ENCODE measurements at places on chromosomes 11 and 22.

- no peak for DNase-seq
Measured at GRCh38 chr22:43922123-43922522, 1.5 kb upstream of the PNPLA3 start.

DNA sequence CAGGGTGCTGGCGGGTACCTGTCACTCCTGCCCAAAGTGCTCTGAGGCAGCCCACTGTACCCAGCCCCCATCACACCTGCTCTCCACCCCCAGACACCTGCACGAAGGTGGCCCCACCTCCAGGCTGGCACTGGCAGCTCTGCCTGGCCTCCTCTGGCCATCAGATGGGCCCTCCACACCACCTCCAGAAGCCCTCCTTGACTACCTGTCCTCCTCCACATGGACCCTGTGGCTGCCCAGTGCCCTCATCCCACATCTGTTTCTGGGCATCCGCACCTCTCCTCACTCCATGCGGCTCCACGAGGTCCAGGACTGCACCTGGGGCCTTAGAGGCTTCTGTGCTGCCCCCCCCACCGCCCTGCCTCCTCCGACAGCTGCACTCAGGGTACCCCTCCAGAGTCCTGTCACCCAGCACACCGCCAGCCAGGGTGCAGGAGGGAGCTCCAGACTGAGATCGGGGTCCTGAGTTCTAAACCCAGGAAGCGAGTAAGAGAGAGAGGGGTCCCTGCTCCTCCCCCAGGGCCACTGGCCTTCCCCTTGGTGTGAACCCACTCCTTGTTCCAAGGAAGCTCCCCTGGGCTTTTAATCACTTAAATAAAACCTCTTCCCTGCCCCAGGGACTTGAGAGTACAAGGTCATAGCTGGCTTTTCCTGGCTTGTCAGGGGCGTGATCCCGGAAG is 1.7 kb downstream of the CTSD start:
- DNase-seq = no peak

- DNase-seq = no peak
Measured at GRCh38 chr11:129370715-129371114, 4.9 kb upstream of the BARX2 start.

- no peak for DNase-seq
Measured at GRCh38 chr11:59773083-59773440, 17.9 kb downstream of the STX3 start.

DNA sequence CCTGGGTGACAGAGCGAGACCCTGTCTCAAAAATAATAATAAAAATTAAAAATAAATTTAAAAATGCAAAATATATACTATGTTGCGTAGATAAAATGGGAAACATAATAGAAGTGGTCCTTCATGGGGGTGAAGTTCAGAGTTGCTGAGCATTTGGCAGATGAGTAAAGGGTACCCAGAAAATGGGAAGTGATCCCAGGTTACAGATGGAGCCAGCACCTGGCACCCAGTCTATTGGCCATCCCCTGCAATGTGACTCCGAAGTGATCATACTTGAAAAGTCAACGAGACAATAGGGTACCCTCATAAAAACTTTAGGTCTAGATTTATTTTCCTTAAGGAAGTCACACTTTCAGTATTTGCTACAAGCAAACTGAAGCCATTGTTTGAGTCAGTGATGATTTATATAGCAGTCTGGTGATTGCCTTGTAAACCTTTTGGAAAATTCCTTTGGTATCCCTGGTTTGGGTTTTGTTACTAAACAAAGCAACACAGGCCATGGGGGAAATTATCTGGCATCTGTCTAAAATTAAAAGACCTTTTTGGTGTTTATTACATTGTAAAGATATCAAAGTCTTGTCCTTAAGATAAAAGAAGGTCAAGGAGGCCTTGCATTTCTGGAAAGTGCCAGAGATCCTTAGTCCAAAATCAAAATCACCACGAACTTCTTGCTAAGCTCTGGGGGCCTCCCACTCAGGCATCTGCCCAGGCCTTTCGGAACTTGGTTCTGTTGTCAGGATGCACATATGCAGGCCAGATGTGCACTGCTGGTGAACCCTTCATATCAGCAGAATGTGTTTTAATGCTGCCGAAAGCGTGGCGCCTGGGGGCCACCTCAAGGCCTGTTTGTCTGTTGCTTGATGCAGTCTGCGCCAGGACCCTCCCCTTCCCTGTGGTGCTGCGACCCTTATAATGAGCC is 4.3 kb downstream of the SMARCB1 start:
- no peak for DNase-seq

GRCh38 chr11:47331454-47332302 is 20.8 kb downstream of the MYBPC3 start:
- DNase-seq = no peak

DNA sequence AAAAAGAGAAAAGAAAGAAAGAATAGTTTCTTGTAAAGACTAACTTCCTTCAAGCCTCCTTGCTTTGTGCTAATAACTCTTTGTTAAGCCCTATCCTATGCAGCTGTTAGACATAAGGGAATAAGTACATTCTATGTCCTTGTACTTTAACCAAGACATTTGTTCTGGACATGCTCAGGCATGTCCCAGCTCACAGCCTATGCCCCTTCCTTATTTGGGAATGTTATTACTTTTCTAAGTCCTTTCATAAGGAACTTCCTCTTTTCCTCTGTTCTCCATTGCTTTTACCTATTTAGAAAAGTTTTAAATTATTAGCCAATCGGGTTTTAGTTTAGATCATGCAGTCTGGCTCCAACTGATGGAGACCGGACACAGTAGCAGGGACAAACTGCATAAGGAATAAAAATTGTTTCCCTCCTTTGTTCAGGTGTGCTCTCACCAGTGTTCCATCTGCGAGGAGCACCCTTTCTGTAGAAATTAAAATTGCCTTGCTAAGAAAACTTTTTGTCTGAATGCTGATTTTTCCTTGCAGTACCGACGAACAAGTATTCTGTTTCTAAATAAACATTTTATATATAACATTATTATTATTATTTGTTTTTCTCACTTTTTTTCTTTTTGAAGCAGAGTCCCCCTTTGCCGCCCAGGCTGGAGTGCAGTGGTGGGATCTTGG is 21.6 kb upstream of the SPINDOC start:
- DNase-seq = no peak

GRCh38 chr11:113316256-113316655 is 1.9 kb downstream of the TTC12 start:
- no peak for DNase-seq

- peak; percentile 66 for DNase-seq
Measured at GRCh38 chr11:78045851-78046485, 17.7 kb upstream of the THRSP start.

DNA sequence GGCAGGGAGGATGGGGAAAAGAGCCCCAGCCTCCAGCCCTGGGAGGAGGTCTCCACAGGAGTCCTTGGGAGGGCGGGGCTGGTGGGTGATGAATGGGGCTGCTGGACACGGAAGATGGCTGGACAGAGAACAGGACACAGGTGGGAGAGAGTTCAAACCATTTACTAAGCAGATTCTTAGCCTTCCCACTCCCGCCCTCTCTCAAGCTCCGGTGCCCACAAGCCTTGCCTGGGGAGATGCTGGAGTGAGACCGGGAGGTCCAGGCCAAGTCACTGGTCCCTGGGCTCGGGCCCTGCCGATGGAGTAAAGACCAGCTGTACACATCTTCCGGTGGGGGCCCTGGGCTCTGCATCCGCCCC is 1.4 kb downstream of the CLDN5 start:
- no peak for DNase-seq

DNA sequence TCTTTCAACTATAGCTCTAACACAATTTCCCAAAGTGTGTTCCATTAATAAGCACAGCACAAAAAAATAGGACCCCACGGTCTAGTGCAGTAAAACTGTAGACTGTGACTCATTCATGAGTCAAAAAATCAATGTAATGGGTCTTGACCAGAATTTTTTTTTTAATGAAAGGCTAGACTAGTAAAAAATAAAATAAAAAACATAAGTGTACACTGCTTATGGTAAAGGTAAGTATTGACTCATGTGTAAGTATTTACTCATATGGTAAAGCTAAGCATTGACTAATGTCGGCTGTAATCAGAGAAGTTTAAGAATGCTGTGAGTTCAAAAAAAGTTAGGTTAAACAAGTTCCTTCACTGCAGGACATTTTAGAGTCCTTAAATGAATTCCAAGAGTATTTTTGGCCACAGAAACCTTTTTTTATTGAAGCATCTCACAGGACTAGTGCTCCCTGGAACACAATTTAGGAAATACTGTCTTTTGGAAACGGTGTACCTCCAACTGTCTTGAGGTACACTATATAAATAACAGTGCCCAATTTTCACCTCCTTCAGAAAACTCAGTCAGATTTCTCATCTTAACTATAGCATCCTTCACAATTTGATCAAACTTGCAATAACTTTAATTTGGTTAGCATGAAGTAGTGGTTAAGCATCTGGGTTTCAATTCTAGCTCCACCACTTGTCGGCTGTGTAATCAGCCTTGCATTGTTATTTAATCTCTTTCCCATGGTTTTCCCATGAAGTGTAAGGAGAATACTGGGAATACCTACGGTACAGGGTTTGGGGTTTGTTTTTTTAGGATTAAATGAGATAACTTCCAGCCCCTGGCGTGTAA is 2.1 kb downstream of the CCDC73 start:
- DNase-seq = no peak

- no peak for DNase-seq
Measured at GRCh38 chr22:36457688-36458450, 23.6 kb downstream of the TXN2 start.

- no peak for DNase-seq
Measured at GRCh38 chr11:93039531-93040240, 70.2 kb downstream of the MTNR1B start.

DNA sequence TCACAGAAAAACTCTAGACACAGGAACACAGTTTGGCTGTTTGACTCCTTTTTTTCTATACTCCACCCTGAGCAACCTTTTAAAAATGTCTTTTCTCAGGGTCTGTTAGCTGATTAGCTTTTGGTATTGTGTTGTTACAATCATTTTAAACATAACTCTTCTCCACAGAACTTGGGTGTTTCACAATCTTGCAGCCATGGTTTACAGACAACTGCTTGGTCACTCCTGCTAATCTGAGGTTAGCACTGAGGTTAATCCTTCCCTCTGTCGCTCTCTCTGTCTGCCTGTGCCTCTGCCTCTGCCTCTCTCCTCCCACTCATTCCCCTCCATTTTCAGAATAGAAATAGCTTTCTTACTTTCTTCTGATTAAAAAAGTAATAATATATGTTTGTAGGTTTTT is 62.4 kb upstream of the ZBED5 start:
- DNase-seq = no peak

- DNase-seq = no peak
Measured at GRCh38 chr22:27011717-27012116, 354.3 kb downstream of the MIAT start.

DNA sequence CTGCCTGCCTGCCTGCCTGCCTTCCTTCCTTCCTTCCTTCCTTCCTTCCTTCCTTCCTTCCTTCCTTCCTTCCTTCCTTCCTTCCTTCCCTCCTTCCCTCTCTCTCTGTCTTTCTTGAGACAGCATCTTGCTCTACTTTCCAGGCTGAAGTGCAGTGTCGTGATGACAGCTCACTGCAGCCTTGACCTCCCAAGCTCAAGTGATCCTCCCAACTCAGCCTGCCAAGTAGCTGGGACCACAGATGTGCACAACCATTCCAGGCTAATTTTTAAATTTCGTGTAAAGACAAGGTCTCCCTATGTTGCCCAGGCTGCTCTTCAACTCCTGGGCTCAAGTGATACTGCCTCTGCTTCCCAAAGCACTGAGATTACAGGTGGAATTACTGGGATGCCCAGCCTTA is 328.2 kb upstream of the SORL1-AS1 start:
- DNase-seq = no peak

DNA sequence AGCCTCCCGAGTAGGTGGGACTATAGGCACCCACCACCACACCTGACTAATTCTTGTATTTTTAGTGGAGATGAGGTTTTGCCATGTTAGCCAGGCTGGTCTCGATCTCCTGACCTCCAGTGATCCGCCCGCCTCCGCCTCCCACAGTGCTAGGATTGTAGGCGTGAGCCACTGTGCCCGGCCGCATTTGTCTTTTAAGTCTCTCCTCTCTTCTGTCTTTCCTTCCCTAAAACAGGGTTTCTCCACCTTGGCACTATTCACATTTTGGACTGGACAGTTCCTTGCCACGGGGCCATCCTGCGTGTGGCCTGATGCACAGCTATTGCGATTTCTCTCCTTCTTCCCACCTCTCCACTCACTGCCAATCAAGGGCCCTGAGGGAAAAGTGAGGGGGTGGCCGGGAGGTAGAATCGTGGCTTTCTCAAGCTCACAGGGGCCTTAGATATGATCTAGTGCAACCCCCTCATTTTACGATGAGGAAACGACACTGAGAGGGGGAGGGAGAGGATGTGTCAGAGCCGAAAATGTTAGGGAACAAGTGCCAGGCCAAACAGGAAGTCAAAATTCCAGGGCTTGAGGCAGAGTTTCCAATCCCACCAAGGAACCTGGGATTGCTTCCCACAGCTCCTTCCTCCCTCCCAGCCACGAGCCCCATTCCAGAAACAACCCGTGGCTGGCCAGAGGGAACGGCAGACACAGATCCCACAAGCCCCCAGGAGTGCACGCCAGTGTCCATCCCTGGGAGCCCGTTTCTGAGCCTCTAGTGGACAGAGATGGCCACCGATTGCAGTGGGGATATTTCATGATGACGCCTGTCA is 21.2 kb downstream of the SCGB1A1 start:
- DNase-seq = no peak

DNA sequence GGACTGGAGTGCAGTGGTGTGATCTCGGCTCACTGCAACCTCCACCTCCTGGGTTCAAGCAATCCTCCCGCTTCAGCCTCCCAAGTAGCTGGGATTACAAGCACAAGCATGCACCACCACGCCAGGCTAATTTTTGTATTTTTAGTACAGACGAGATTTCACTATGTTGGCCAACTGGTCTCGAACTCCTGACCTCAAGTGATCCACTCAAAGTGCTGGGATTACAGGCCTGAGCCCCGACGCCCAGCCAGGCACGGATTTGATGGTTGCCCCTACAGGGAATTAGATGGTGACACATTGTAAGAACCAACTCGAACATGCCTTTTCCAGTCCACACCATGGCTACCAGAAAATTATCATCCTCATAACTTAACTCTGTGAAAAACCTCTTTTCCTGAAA is 26.8 kb upstream of the RTL6 start:
- no peak for DNase-seq

DNA sequence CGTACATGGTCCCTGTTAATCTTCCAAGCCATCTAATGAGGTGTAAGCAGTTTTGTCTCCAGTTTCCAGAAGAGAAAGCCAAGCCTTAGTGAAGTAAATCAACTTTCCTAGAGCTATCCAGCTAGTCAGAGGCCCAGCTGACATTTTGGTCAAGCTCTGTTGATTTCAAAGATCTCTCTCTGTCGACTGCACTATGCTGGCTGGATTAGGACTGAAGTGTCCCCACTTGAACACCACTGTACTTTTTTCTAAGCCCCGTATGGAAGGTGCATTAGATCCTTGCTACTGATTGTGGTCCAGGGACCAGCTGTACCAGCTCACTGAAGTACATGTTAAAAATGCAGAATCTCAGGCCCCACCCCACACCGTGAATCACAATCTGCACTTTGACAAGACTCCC is 176.5 kb upstream of the NAV2 start:
- no peak for DNase-seq

DNA sequence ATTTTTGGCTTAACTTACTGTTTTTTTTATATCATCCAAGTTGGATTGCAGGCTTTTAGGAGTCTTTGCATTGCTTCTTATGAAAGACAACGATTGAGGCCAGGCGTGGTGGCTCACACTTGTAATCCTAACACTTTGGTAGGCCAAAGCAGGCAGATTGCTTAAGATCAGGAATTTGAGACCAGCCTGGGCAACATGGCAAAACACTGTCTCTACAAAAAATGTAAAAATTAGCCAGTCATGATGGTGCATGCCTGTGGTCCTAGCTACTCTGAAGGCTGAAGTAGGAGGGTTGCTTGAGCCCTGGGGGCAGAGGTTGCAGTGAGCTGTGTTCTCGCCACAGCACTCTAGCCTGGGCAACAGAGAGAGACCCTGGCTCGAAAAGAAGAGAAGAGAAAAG is 56.6 kb downstream of the BID start:
- no peak for DNase-seq

- no peak for DNase-seq
Measured at GRCh38 chr11:122661182-122661945, 5.8 kb downstream of the UBASH3B start.
